ENCODE measurements at places on chromosomes 2 and 18.

DNA sequence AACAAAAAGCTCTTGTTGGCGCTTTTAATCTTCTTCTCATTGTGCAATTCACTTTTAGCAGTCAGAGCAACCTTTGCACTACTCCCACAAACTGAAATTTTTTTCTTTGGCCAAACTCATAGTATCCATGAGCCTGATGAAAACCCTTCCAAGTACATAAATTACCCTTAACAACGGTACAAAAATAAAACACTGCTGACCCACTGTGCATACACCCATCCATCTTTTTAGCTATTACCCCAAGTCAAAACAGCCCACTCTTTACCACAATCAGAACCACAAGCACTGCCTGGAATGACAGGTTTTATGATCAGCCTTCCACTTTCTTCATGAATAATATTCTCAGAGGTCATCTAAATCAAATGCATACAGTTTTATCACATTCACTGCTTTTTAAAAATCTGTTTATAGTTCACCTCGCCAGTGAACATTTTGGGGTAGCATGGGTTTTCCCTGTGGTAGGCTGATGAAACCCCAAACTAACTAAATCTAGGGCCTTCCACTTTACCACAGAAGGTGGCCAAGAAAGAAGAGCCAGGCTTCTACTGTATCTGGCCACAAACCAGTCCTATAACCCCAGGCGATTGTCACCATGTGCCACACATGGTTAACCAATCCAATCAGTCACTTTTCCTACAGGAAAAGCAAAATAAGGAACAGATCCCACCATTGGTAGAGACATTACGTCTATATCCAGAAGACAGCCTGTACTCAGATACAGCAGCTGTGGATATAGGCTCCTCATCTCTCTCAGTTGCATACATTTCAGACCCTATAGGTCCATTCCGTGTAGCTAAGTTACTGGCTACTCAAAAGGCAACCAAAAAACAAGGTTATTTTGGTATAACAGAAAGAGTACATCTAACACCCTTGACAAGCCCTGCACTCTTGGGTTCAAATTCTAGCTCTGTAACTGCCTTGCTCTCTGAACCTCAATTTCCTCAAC lies 171.3 kb downstream of the THADA start:
- DNase-seq: no peak
- H3K4me1 ChIP-seq: peaks cover 39% of the 10 kb centered on the region
- no peaks in the 10 kb centered on the region for H3K36me3 ChIP-seq
- no peak overlapping the region for H3K4me3 ChIP-seq
- H3K27ac ChIP-seq: no peak overlapping the region

DNA sequence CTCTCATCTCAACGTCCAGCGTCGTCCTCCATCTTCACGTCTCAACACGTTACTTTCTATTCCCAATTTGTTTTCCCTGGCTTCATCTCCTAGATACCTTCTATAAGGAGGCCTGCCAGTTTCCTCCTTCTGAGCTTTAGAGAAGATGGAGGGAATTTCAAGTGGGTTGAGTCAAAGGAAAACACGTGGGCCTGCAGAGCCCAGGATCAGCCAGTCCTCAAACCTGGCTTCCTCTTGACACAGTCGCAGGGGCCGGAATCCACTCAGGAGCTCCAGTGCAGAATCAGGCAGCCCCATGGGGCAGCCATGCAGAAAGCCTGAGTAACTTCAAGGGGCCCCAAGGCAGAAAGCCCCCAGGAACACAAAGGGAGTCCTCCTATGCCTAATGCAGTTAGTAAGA lies 14.5 kb upstream of the APCDD1 start:
- no peak overlapping the region for H3K4me3 ChIP-seq
- no peak for DNase-seq
- H3K4me1 ChIP-seq: no peaks in the 10 kb centered on the region
- no peaks in the 10 kb centered on the region for H3K36me3 ChIP-seq
- H3K27ac ChIP-seq: no peak overlapping the region

GRCh38 chr2:39839261-39839848 lies 60.3 kb upstream of the THUMPD2 start:
- no peaks in the 10 kb centered on the region for H3K4me1 ChIP-seq
- DNase-seq: no peak
- no peaks in the 10 kb centered on the region for H3K36me3 ChIP-seq
- no peak overlapping the region for H3K4me3 ChIP-seq

DNA sequence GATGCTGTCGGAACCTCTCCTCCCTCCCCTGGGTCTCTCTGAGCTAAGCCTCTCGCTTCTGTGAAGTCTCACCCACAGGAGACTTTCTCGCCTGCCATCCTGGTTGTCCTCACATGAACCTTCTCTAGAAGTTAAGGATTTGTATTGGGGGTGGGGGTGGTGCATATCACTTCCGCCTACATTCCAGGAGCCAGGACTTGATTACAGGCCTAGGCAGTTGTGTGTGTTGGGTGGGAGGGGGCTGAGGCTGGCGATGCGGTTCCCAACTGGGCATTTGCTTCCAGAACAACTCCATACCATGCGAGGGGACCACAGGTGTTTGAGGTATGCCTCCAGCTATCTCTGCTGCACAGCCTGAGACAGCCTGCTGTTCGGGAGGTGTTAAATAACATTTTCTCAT lies 56.8 kb upstream of the MGAT4A start:
- H3K27me3 ChIP-seq: no peaks in the 10 kb centered on the region
- H3K27ac ChIP-seq: no peak overlapping the region
- DNase-seq: no peak
- H3K36me3 ChIP-seq: no peaks in the 10 kb centered on the region
- no peak overlapping the region for H3K4me3 ChIP-seq

GRCh38 chr2:200318940-200319435 lies 12.5 kb downstream of the SPATS2L start:
- H3K27me3 ChIP-seq: no peaks in the 10 kb centered on the region
- no peaks in the 10 kb centered on the region for H3K36me3 ChIP-seq
- H3K4me3 ChIP-seq: no peak overlapping the region

DNA sequence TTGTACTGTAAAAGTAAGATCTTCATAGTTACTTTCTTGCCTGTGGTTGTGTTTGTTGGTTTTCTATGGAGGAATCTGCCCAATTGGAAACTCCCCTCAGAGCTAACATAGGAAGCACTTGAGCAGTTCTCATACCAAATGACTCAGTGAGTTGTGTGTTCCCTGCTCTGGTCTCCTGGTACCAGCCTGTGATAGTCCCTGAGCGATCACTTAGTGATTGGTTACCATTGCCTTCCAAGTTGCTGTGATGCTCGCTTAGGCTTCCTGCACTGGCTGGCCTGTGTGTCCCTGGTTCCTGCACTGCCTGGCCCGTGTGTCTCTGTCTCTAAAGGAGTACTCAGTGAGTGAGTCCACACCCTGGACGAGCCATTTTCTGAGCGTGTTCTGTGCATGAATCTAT lies 133.0 kb downstream of the MAP4K4 start:
- peaks cover 55% of the 10 kb centered on the region for H3K4me1 ChIP-seq
- peaks cover 43% of the 10 kb centered on the region for H3K36me3 ChIP-seq
- no peak overlapping the region for H3K27ac ChIP-seq

DNA sequence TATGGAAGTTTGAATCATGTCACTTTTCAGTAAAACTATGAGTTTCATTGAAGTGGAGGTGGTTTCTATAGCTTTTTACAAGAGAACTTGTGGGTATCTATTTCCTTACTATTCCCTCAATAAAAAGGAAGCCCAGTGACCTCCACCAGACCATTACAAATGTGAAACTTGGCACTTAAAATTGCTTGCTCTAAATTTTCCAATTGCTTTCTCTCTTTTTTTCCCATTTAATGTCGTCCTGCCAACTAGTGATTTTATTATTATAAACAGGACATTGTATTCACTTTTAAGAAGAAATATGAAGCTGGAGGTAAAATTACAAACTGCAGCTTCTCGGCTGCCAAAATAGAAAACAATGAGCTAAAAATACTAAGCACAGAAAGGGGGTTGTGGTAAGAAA lies 208.2 kb upstream of the ALPP start:
- no peak overlapping the region for H3K4me3 ChIP-seq
- DNase-seq: no peak
- H3K27ac ChIP-seq: no peak overlapping the region
- no peaks in the 10 kb centered on the region for H3K4me1 ChIP-seq
- no peaks in the 10 kb centered on the region for H3K27me3 ChIP-seq

- no peak overlapping the region for H3K27ac ChIP-seq
- H3K27me3 ChIP-seq: no peaks in the 10 kb centered on the region
- no peak overlapping the region for H3K4me3 ChIP-seq
- no peak for DNase-seq
These were observed 1343.8 kb upstream of the LRRTM1 start for GRCh38 chr2:81648370-81648769.

- no peaks in the 10 kb centered on the region for H3K27me3 ChIP-seq
- no peak overlapping the region for H3K27ac ChIP-seq
- DNase-seq: no peak
- no peaks in the 10 kb centered on the region for H3K4me1 ChIP-seq
These were observed 285.9 kb downstream of the ASXL3 start for GRCh38 chr18:33863912-33864311.

GRCh38 chr18:2337552-2338141 lies 233.7 kb downstream of the METTL4 start:
- no peak overlapping the region for H3K4me3 ChIP-seq
- H3K27me3 ChIP-seq: no peaks in the 10 kb centered on the region
- peak; percentile 36 for DNase-seq
- H3K36me3 ChIP-seq: no peaks in the 10 kb centered on the region
- H3K27ac ChIP-seq: no peak overlapping the region
- H3K4me1 ChIP-seq: no peaks in the 10 kb centered on the region

GRCh38 chr2:102387763-102388546 lies 32.4 kb downstream of the IL18R1 start:
- H3K27ac ChIP-seq: no peak overlapping the region
- H3K4me3 ChIP-seq: no peak overlapping the region
- no peaks in the 10 kb centered on the region for H3K27me3 ChIP-seq
- H3K4me1 ChIP-seq: peaks cover 16% of the 10 kb centered on the region
- no peak for DNase-seq

All from CD4-positive, alpha-beta memory T cell (primary cell).